HT1080 (cell line): ENCODE measurements at places on chromosomes 7 and 10.
A peak's percentile ranks its signal among the peaks of the same experiment; 100 is the strongest.

- no peak for DNase-seq
Observed at GRCh38 chr10:5968037-5968680, 9.2 kb downstream of the IL15RA start.

DNA sequence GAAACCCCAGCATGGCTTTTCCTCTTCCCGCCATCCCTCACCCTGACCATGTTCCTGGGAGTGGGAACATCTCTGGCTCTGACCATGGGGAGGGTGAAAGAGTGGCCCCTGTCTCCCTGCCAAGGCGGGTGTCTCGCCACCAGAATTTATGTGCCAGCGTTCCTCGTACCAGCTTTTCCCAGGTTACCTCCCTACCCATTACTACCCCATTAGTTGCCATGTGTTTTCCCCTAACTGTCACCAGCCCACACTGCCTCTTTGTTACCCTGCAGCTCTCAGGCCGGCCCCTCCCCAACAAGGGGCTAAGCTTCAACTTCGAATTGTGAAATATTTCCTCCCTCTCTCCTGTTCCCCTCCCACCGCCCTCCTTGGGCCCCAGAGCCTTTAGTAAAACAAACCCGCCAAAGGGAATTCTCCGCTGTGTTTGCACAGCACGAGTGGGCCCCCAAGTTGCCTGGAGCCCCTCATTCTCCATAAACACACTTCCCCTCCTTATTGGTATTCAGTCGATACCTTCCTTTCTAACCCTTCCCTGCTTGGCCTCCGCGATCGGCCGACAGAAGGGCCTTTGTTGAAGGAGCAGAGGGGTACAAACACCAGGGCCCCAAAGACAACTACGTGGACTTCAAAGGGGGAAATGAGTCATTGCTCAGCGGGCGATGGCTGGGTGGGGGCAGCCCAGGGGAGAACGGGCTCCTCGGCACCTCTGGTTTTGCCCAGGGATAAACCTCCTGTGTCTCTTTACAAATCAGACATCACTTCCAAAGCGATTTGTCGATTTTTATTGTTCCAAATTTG is 45.5 kb downstream of the SLIT1 start:
- peak; percentile 21 for DNase-seq

GRCh38 chr7:64849250-64849923 is 53.7 kb upstream of the ZNF273 start:
- peak; percentile 79 for DNase-seq

DNA sequence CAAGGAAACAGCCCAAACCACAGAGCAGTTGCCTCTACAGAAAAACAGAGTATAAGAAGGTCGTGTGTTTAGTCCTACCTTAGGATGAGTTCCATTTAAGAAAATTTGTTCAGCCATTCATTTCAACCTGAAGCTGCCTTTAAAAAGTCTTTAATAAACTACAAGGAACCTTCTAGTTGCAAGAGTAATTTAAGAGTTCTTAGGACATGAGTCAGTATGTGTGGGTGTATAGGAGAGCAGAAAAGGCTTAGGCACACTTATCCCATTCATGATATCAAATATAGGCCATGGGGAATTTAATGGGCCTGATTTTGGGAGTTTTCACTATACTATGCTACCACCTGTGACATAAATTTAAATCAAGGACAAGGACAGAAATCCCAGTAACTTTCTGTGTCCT is 496.8 kb downstream of the TFEC start:
- no peak for DNase-seq
